ENCODE measurements at places on chromosomes 7 and 10.
A peak's percentile ranks its signal among the peaks of the same experiment; 100 is the strongest.

- no peak for DNase-seq
Measured at GRCh38 chr7:1639071-1639470, 31.0 kb upstream of the ELFN1 start.

DNA sequence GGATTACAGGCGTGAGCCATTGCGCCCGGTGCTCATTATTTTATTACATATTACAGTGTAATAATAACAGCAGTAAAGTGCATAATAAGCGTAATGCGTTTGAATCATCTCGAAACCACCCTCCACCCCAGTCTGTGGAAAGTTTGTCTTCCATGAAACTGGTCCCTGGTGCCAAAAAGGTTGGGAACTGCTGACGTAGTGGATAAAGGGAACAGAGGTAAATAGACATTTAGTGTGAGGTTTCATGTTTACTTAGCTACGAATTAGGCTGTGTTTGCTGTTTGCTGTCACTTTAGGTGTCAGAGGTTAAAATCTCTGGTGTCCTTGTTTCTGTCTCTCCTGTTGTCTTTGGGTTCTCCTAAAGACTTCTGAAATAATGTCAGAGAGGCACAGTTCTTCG is 60.3 kb upstream of the SLC39A12 start:
- no peak for DNase-seq

- DNase-seq: no peak
Measured at GRCh38 chr7:23212395-23212794, 30.5 kb downstream of the NUP42 start.

- no peak for DNase-seq
Measured at GRCh38 chr10:6202098-6202683, 541 bp upstream of the PFKFB3 start.

- no peak for DNase-seq
Measured at GRCh38 chr10:129035052-129035827, 431.8 kb upstream of the MGMT start.

GRCh38 chr10:113604572-113604971 is 51.7 kb downstream of the HABP2 start:
- no peak for DNase-seq

GRCh38 chr7:102075126-102075525 is 211.5 kb upstream of the SH2B2 start:
- DNase-seq: no peak

DNA sequence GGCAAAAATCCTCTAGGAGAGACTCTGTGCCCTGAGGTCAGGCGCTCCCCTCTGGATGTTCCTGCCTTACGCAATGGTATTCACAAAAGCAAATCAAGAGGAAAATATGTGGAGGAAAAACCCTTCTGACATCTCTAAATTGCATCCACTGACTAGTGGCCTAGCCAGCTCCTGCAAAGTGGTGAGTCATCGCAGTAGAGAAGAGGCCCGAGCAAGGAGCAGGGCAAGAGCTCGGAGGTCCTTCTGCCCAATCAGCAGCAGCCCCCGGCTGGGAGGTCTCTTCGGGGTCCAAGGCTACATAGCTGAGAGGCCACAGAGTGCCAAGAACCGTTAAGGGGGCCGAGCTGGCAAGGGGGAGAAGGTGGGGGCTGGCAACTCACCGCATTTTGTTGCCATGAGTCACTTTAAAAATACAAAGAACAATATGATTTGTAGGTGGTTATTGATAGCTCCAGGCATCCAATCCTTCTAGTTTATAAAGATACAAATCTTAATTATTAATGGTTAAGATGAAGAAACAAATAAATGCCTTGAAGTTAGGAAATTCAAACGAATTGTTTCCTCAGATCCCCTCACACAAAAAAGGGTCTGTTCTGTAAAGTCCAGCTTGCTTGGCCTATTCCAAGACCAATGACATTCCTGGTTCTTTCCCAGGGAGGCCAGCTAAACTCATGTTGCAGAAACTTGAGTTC is 161.6 kb downstream of the PKD1L1 start:
- DNase-seq: no peak

- no peak for DNase-seq
Measured at GRCh38 chr10:77574438-77574837, 63.2 kb downstream of the KCNMA1 start.

- DNase-seq: no peak
Measured at GRCh38 chr7:131591687-131592319, 35.4 kb upstream of the PODXL start.

GRCh38 chr7:109844362-109844761 is 1246.6 kb upstream of the LRRN3 start:
- no peak for DNase-seq

GRCh38 chr7:70229242-70229641 is 631.0 kb downstream of the AUTS2 start:
- DNase-seq: no peak

- peak; percentile 2 for DNase-seq
Measured at GRCh38 chr10:71383972-71384687, 12.6 kb upstream of the CDH23 start.

- no peak for DNase-seq
Measured at GRCh38 chr10:131146790-131147189, 164.7 kb downstream of the TCERG1L start.

DNA sequence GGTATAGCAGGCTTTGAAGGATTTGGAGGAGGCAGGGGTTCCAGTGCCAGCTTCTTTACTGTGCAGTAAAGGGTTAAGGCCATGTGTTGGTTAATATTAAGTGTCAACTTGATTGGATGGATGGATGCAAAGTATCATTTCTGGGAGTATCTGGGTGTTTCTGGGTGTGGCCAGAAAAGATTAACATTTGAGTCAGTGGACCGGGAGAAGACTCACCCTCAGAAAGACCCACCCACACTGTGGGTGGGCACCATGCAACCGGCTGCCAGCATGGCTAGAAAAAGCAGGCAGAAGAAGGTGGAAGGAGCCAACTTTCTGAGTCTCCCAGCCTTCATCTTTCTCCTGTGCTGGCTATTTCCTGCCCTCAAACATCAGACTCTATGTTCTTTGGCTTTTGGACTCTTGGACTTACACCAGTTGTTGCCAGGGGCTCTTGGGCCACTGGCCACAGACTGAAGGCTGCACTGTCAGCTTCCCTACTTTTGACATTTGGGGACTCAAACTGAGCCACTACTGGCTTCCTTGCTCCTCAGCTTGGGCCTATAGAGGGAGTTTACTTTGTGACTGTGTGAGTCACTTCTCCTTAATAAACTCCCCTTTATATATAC is 6.8 kb upstream of the TRUB1 start:
- DNase-seq: no peak

DNA sequence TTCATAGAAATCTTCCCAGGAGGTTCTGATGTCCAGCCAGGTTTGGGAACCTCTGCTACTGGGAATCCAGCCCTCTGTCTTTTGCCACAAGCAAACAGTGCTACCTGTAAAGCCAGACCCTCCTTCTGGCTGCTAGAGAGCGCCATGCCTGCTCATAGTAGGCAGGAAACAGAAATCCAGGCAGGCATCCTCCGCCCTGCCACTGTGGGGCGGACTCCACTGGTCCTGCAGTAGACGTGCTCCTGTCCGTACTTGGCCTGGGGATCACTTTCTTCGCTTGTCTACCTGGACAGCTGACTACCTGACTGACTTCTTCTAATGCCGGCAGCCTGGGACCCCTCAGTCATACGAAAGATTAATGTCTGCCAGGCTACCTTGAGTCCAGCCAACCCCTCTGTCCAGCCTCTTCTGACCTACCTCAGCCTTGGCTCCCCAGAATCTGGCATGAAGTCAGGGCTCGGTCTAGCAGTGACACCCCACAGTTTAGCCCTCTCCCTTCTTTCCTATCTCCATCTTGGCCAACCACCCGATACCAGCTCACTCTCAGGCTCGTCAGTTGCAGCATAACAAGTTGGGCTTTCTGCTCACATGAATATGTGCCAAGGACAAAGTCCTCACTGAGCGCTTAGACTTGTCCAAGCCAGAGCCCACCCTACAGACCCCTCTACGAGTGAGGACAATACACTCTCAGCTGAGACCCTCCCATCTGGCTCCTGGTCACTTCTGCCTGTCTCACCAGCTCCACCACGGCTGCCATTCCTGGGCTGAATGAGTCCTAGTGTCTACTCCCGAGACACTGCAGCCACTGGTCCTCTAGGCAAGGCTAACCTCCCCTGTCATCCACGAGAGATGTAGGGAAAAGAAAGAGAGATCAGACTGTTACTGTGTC is 43.9 kb upstream of the OPALIN start:
- DNase-seq: no peak

GRCh38 chr10:5560142-5560816 is 35.5 kb downstream of the CALML3 start:
- DNase-seq: no peak

GRCh38 chr7:73770002-73770859 is at the start of gene CLDN3:
CLDN3 (minus strand) TSS chr7:73770270; CDS start chr7:73770049, 221 bp downstream.
- peak; percentile 80 for DNase-seq

GRCh38 chr10:86342111-86342863 is 24.3 kb downstream of the GRID1 start:
- no peak for DNase-seq

GRCh38 chr7:70346844-70347462 is 748.7 kb downstream of the AUTS2 start:
- DNase-seq: no peak

- DNase-seq: no peak
Measured at GRCh38 chr7:74059681-74060588, 23.7 kb upstream of the LIMK1 start.

- DNase-seq: no peak
Measured at GRCh38 chr7:100880645-100881044, 5.7 kb downstream of the SRRT start.

GRCh38 chr10:9957351-9957750 is 1060.3 kb upstream of the CELF2 start:
- no peak for DNase-seq

DNA sequence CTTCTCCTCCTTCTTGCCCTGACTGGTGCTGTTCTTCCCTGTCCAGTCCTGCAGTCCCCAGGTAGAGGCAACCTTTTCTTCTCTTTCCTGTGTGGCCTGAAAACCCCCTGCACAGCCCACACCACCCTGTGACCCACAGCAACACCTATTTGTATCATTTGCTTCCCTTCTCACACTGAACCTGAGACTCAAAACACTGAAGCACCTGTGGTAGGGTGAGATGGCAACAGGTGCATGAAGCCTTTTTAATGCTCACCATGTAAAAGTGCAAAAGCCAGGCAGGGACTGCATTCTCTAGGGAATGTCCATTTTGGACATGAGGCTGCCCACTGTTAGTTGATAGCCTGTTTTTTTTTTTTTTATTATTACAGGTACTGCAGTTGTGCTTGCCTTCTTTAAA is 71.4 kb downstream of the LRMDA start:
- DNase-seq: no peak

DNA sequence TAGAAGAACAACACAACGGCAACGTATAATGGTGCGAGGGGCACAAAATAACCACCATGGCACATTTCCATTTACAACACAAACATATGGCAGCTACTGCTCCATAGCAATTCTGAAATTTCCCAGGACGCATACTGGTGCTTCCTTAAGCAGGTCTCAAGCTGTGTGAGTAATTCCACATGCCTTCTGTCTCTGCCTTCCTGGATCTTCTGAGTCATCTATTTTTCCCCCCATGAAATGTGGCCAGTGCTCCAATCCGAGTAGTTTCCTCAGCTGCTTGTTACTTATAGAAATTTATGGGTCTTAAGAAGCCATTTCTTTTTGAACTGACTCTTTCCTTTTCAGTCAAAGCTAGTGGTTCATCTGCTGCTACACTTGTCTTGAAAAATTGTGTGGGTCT is 256.6 kb upstream of the KLF6 start:
- no peak for DNase-seq

DNA sequence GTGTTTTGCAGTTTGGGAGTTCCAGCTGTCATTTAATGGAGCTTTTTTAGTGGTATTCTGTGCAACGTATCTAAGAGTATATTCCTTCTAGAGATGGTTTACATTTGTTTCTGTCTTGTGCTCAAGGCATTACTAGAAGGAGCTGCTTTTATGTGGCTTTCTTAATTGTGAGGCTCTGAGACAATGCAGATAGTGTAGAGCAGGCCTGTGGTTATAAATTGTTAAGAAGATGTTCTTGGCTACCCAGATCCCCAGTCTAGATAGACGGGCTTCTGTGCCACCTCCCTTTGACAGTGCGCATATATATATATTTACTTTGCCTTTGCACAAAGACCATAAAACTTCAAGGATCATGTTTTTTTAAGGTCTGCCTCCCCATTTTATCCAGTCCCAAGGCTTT is 160.8 kb upstream of the PODXL start:
- no peak for DNase-seq

DNA sequence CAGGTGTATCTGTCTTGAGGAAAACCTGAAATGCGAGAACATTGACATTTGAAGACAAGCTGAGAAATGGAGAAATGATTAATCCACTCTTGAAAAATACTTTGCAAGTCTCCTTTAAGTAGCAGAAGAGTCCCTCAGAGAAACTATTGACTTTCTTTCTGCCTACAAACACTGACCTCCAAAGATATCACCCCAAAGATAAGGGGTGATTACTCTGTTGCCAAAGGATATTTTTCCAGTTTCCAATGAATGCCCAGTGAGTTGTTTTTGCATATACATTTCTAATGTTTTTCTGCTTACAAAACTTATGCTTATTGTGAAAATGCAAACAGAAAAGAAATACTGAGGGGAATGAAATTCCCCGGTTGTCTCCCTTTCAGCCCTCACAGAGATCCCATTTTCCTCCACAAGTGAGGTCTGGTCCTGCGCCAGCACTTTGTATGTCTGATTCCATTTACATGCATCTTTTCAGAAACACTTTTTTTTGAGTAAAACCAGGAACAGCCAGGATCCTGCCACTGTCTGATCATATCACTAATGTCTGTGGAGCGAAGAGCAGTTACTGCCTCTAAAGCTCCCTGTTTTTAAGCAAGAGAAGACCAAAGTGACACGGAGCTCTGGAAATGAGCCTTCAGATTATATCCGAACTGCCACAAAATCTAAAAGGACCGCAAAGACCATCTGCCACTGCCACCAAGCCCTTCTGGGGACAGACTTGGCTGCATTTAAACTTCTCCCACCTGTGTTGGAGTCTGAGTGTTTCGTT is 82.9 kb upstream of the PDCD4 start:
- no peak for DNase-seq

DNA sequence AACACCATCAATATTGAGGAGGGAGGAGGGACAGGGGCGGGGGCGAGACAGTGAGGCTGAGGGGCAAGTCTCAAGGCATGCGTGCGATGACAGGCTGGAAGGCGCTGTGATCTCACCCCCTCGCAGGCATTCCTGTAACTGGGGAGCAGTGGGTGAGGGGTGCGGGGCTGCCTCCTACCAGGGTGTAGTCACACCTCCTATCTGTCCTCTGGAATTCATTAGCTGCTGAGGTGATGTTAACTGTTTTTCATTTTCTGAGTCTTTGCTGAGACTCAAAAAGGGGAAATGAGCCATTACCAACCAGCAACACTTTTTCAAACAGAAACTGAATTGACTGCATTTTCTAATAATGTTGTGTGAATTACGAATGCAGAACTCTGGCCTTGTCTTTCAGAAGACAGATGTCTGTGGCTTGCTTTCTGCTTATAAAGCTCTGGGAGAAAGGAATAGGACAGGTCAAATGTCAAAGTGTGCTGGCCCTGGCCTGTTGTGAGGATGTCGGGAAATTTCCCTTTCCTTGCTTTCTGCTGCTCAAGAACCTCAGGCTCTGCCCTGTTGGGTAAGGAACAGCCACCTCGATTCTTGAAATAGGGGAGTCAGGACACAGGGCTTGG is 23.7 kb upstream of the CDH23 start:
- DNase-seq: no peak
